CD4-positive, alpha-beta T cell treated with Interleukin-2 at 100 ng/mL for 4 hours (primary cell): ENCODE measurements at places on chromosomes 2 and 18.
A peak's percentile ranks its signal among the peaks of the same experiment; 100 is the strongest.

DNA sequence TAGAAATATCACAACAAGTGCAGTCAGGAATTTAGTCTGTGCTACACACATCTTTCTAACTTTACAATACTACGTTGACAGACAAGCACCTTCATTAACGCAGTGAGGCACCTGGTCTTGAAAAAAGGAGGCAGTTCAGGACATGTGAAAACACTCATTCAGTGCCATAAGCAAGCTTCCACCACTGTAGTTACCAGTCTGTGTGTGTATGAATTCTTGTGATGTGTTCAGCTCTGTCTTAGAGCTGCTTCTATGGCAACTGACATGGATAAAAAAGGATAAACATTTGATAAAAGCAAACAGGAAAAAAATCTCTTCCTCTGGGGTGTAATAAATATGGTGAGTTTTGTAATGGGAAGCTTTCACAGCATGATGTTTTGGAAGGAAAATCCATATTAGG, 623.8 kb upstream of the NXPH2 start:
- DNase-seq: no peak

DNA sequence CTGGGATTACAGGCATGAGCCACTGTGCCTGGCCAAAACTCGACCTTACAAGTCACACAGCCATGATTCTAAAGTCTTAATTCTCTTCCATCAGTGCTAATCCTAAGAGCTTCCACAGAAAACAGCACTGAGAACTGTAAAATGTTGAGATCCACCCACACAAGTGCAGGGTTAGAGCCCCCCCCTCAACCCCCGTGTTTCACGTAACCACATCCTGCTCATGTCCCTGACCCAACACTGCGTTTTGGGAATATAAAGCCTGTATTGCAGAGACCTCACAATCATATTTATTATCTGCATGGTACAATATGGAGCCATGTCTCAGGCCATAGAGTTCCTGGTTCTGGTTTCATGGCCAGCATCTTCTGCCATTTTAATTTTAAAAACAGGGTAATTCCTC, 110.8 kb downstream of the GBX2 start:
- no peak for DNase-seq

DNA sequence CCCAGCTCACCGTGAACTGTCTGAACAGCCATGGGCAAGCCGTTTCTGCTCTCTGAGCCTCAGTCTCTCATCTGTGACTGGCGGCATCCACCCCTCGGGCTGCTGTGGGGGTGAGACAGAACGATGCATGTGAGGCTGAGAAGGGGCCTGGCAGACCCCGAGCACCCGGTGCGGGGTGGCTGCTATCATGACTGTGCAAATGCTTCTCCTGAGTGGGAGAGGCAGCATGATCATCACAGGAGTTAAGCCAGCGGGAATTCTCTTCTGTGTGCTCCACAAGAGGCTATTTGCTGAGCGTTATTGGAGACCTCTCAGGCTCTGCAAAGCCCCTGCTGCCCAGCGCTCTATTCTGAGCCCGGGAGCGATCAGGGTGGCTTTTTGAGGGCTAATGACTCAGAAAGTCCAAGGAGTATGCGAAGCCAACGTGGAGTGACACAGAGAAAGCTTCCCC, 45.8 kb upstream of the ID2 start:
- DNase-seq: no peak

DNA sequence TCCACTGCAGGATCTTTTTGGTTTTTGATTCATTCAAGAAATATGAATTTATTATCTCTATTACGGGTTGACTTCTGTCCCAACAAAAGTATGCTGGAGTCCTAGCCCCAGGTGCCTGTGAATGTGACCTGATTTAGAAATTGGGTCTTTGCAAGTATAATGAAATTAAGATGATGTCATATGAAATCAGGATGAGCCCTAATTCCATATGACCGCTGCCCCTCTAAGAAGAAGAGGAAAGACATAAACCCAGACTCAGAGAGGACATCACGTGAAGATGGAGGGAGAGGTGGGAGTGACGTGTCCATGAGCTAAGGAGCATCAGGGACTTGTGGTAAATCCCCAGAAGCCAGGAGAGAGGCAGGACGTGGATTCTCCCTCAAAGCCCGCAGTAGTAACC, 287.1 kb downstream of the LPIN1 start:
- no peak for DNase-seq

- DNase-seq: no peak
Measured at GRCh38 chr2:119483896-119484718, 40.2 kb downstream of the SCTR start.

GRCh38 chr2:88187038-88187676, 17.0 kb downstream of the THNSL2 start:
- DNase-seq: no peak

- DNase-seq: no peak
Measured at GRCh38 chr18:44374966-44375365, 305.7 kb upstream of the SETBP1 start.

- DNase-seq: no peak
Measured at GRCh38 chr2:44895061-44895460, 46.4 kb upstream of the SIX3 start.

DNA sequence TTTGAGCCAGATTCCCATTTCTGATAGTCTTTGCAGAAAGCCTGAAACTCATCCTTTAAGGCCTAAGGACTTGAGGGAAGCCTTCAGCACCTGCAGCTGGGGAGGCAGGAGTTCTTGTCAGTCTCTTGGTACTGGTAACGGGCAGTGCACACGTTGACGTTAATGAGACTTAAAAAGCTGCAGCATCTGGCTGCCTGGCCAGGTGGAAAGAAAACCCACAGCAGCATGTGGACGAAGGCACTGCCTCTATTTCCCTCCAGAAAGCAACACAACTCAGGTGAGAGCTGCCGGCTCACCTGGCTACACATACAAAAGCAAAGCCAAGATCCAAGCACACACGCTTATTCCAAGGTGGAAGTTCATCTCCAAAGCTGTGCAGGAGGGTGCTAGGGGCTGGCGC, 178.8 kb downstream of the ANAPC1 start:
- no peak for DNase-seq

- DNase-seq: no peak
Measured at GRCh38 chr2:205175831-205176230, 506.5 kb upstream of the NRP2 start.

GRCh38 chr2:120108049-120108448, 95.2 kb downstream of the EPB41L5 start:
- DNase-seq: no peak

- DNase-seq: no peak
Measured at GRCh38 chr18:55559739-55560138, 28.3 kb downstream of the TCF4 start.

GRCh38 chr18:70732916-70733315, 444.1 kb downstream of the SOCS6 start:
- DNase-seq: no peak

DNA sequence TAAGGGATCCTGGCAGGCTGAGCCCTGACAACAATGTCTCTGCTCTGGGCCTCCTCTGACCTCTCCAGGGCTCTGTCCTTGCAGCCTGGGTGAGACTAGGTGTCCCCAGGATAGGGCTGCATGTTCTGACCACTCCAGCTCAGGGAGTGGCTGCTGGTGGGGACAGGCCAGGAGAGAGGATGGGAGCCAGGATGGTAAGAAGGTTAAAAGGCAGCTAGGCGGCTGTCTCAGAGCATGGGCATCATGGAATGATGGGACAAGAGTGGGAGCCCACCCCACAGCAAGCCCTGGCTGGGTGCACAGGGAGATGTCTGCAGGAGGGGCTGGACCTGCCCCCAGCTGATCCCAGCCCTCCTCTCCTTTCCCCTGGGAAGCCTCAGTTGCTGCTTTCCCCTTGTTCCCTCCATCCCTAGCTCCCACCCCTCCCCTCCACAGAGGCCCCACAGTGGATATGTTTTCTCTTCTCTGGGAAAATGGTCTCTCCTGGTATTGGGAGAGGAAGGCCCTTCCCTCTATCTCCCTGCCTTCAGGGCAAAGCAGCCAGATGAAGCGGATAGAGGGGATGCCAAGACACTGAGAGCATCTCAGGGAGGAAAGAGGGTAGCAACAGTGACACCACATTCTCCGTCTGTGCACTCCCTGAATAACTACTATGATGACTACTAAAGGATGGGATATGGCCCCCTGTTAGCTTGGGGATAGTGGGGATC, 334.3 kb downstream of the DYSF start:
- no peak for DNase-seq

- DNase-seq: no peak
Measured at GRCh38 chr2:192236136-192236535, 41.4 kb upstream of the TMEFF2 start.

DNA sequence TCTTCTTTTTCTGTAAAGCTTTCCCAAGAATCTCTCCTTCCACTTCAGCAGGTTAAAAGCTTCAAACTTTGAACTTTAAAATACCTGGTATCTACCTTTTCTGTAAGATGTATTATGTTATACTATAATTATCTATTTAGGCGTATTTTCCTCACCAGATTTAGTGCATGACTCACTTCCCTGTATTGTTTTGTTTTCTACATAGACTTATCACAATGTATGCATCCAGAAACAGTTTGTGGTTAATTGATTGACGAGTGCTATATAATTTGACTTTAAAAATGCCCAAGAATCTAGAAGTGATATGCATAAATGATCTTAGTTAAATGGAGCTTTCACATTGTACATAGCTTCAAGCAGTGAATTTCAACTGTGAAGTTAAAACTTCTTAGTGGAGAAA, 473.9 kb upstream of the CDH2 start:
- DNase-seq: no peak

DNA sequence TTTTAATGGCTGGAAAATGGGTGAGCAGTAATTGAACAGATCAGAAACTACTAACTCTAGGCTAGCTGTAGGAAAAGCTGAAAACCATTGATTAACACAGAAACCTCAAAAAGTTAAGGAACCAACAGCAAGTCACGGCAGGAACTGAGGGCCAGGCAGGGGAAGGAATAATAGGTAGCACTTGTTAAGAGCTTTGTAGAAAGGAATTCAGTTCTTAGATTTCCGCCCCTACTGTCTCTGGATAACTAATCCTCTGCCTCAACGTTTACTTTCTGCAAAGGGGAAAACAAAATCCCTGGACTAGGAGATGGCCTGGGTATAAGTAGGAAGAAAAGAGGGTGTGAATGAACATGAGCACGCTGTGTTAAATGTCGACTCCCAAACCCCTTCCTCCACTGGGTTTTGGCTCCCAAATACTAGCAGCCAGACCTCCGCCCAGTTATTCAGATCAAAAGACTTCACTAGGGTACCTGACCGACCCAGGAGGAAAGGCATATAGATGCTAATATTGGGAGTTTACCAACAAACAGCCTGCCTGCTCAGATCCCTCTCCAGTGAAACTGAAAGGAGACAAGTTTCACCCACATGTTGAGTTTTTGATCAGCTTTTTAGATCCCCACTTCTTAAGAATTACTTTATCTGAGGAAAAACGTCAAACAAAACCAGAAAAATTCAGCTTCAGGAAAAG, 12.4 kb downstream of the SMAD2 start:
- DNase-seq: no peak

DNA sequence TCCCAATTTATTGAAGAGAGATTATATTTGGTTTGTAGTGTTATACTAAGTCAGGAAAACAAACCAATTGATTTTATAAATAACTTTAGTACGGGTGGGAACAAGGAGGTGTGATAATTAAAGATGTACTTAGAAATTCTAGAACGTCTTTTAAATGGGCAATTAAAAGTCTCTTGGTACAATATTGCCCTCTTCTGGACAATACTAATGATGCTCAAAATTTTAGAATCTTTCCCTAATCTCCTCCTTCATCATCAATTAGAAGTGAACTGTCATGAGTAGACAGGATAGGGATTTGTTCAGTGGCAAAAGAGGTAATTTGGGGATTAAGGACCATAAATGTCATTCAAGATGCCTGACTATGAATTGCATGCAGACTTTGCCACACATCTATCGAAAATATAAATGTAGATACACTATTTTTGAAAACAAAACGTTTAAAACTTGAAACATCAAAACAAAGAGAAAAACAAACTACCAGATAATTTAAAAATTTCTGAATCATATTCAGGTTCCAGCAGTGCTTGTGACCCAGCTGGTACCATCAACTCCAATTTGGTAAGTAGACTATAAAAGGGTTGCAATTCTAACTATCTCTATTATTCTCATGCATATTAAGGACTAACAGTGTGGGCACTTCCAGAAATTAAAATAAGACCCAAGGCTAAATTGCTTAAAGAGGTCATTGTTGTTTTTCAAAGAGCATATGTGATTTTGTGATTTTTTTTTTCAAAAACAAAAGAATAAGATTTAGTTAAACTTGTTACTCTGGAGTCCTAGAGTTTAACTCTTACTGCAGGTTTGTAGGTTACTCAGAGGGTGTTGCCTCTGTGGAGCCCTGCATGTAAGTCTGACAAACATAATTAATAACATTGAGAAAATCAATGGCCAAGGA, 123.5 kb downstream of the LAMA3 start:
- peak; percentile 45 for DNase-seq

- no peak for DNase-seq
Measured at GRCh38 chr2:16188261-16188890, 248.0 kb downstream of the MYCN start.

DNA sequence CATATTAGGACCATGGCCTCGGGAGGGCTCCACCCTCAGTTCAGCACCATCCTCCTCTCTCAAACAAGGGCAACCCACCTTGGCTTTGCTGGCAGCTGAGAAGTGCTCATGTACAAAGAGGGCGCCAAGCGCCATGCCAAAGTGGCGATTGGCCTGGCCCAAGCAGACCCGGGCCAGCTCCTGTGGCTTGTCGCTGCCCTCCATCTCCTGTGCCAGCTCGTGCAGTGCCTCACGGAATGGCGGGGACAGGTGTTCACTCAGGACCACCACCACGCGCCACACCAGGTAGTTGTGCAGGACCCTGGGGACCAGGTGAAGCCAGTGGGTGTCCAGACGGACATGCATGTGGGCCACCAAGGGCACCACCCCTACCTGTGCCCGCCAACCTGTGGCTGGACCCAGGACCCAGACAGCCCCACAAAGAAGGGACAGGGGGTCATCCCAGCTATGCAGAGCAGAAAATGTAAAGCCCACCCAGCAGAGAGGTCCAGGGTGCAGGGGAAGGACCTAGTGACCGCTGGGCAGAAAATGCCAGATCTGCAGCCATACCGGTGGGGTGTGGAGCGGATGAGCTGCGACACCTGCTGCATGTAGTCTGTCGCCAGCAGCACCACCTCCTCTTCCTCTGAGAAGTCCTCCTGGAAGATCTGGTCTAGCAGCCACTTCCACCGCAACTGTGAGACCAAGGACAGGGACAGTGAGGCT, 3.6 kb downstream of the ECEL1 start:
- DNase-seq: no peak

DNA sequence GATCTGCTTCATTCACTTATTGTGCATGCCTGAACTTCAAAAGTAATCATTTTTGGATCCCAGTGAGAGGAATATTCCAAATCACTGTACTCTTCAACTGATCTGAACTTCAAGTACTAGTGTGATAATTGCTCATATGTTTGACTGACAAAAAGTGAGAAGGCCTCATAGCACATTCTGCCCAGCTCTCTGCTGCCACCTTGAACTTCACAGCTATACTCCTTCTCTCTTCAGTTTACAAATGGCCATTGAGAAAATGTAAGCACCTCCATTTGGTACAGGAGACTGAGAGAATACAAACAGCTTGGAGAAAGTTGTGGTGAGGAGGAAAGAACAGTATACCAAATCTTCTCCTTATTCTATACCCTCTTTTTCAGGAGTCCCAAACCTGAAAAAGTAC, 946.0 kb upstream of the CHAC2 start:
- no peak for DNase-seq

- no peak for DNase-seq
Measured at GRCh38 chr2:200708943-200709342, 102.8 kb upstream of the BZW1 start.
